SK-N-SH treated with all-trans-retinoic acid at 6 μM for 48 hours (cell line): ENCODE measurements at places on chromosomes 6 and 20.

GRCh38 chr20:2122936-2123335, 21.3 kb downstream of the STK35 start:
- ATAC-seq = no peak

DNA sequence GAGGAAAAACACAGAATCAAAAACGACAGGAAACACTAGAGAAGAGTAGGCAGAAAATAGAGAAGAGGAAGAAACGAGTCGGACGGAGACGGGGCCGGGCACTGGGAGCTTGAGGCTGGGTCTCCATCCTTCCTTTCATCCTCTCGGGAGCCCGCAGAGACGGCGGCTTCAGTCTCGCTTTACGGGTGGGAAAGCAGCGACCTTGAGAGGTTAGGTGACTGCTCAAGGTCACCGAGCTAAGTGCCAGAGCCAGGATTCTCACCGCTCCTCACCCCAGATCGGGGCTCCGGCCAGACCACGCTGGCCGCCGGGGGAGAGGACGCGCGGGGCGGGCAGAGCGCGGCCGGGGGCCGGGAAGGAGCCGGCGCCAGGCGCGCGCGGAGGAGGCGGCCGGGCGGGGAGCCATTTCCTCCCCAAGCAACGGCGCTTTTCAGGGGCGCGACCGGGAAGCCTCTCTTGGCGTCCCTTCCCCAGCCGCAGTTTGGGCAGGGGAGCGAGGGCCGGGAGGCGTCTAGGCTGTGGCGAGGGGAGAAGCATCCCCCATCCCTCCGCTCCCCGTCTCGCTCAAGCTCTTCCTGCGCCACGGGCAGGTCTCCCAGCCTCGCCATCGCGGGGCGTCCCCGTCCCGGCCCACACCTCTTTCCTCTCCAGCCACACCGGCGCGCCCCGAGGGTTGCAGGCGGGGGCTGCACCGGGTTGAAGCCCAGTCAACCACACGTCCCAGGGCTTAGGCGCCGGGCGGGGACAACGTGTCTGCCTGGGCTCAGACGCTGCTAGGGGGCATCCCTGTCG, 24.1 kb upstream of the MAP3K7 start:
- peak; percentile 60 for ATAC-seq

DNA sequence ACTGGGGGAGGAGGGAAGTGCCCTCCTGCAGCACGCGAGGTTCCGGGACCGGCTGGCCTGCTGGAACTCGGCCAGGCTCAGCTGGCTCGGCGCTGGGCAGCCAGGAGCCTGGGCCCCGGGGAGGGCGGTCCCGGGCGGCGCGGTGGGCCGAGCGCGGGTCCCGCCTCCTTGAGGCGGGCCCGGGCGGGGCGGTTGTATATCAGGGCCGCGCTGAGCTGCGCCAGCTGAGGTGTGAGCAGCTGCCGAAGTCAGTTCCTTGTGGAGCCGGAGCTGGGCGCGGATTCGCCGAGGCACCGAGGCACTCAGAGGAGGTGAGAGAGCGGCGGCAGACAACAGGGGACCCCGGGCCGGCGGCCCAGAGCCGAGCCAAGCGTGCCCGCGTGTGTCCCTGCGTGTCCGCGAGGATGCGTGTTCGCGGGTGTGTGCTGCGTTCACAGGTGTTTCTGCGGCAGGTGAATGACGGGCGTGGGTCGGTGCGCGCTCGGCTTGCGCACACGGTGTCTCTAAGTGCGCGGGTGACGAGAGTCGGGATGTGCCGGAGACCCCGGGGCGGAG, at the start of gene CDKN1A:
Gene CDKN1A (plus strand): TSS at position 227 of the 555 bp plus-strand sequence. CDS start 5,388 bp downstream, outside the sequence.
- ATAC-seq = peak; percentile 85

DNA sequence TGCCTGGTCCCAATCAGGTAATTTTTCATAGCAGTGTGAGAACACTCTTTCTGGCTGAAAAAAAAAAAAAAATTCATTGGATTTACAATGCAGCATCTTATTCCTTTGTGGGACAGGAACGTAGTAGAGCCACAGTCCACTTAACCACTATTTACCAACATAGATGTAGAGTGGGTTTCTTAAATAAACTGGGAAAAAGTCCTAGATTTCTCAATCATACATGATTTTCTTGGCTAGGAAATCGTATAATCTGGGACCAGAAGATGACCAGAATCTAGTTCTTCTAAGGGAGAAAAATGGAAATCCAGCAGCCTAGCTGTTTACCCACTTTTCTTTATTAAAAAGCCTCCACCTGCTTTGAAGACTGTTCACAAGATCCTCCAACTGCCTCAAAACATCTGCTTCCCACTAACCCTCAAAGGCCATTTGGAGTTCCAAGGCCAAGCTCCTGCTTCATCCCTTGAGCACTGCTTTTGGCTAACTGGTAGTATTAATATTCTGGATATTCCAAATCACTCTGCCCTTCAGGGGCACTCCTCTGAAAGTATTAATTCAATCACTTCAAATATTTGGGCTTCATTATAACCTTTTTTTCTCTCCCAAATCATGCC, 70.4 kb downstream of the FYN start:
- ATAC-seq = no peak

GRCh38 chr20:32183947-32184635, 23.5 kb downstream of the PLAGL2 start:
- no peak for ATAC-seq

DNA sequence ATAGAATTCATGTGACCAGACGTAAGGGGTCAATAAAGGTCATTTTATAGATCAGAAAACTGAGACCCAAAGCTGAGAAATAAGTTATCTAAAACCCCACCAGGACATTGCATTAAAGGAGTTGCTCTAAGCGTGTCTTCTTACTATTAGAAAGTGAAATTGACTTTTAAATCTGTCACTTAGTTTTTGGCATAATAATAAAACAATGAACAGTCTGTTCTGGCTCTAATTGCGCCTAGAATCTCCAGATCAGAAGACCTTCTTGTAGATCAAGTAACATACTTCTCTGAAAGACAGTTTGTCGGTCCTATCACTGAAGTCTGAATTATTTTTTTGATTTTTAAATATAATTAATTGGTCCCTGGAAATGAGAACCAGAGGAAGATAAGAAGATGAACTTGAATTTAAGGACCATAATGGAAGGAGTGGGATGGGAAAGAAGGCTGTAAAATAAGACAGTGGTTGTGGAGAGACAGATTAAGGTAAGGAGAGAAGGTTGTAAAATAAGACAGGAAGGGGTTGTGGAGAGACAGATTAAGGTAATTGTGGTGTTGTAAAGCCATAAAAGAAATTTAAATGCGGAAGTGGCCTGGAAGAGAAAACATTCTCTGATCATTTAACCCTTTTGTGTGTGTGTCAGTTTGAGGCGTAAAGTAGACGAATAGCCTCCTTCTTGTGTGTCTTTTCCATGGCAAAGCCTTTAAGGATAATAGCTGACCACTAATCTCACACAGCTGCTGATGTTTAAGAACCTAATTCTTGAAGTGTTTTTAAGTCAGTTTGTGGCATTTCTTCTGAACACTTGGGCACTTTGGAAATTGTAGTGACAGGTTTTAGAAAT, 20.1 kb downstream of the TOP1 start:
- ATAC-seq = no peak

GRCh38 chr6:69868252-69868804, 2.0 kb downstream of the COL19A1 start:
- no peak for ATAC-seq

GRCh38 chr6:24069526-24069925, 56.5 kb upstream of the NRSN1 start:
- ATAC-seq = no peak

DNA sequence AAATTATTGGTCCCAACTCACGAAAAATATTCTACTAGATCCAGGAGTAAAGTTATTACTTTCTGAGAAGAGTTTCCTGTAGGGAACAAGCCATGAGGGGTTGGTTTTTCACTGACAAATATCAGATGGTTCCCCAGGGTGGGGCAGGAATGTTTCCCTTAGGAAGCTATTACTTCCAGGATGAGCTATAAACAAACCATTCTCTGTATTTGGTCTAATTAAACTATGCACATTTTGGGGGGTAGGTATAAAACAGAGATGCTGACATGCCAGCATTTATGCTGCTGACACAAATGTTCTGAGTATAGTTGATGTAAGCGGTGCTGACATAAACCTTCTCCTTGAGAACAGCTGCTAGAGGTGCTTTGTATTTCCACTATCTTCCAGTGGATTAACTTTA, 54.2 kb downstream of the OGFRL1 start:
- ATAC-seq = no peak

GRCh38 chr6:24458134-24458533, 31.2 kb downstream of the GPLD1 start:
- ATAC-seq = no peak

- no peak for ATAC-seq
Measured at GRCh38 chr6:112480553-112480952, 133.4 kb downstream of the RFPL4B start.

DNA sequence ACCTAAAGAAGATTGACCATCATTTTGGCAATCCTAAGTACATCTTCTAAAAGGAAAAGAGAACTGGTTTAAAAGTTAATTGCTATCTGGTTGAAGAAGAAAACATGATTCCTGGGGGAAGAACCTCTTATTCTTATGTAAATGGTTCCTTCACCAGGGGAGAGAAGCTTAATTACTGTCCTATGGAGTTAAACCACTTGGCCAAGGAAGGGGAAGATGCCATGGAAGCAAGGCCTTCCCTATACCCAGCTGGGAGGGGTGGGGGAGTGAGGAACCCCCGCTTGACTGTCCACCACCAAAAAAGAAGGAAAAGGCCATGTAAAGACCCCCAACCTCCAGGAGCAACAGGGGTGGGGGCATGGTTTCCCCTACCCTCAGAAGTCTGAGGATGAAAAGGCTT, 962.1 kb downstream of the GRIK2 start:
- ATAC-seq = no peak

DNA sequence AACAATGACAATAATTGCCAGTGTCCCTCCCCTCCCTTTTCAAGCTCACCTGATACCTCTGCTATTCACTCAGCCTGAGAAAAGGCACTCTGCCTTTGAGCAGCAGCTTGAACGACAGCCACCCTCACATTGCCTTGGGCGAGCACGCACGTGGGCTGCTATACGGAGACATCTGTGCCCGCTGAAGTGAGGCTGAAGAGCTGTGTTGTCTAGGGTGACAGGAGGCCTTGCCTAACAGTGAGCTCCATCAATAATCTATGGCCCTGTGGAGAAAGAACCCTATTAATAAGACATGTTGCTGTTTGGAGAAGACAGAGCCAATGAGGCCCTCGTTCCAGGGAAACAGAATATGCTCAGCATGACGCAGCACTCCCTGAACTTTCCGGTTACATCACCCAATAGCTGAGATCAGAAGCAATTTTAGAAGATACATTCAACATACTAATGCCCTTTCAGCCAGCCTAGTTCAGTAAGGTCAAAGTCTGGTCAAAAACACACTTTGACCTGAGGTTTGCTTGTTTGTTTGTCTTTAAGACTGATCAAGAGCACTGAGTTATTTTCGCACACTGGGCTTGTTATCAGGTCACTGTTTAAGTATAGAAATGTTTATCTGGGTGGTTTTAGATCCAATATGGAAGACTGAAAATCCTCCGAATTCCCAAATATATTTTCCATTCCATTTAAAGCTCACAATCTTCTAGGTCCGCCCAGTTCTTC, 30.6 kb downstream of the RBM24 start:
- ATAC-seq = no peak

- ATAC-seq = no peak
Measured at GRCh38 chr6:168026925-168027324, 29.5 kb downstream of the KIF25 start.

GRCh38 chr6:128358244-128358776, 162.1 kb downstream of the PTPRK start:
- ATAC-seq = no peak; the same call in 1 of the 3 replicates

DNA sequence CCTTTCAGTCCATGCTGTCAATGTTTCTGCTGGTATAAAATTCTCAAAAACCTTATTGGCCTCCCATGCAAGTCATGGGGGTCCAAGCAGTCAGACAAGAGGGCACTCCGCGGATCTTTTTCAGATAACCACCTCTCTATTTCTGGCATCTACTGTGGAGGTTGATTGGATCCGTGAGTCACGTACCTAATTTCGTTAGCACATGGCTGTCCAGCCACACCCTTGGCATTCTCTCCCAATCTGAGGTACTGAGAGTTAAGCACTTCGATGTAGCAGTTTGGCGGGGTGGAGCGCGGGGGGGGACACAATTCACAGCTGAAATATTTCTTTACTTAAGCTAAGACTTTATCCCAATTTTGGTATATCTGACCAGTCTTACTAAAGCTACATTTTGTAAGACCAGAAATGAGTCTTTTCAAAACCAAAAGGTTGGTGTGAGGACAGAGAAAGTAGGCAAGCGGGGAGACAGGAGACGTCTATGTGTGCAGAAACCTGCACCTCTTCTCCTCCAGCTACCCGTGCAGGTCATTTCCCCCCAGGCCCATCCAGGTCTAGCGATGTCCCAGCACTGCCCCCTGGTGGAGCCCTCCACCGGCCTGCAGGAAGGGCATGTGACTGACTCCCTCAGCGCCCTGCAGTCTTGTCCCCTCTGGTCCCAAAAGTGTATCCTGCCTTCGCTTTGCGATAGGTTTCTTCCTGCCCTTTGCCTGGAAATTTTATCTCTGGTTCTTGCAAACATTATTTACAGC, 113.1 kb downstream of the ADAT2 start:
- ATAC-seq = peak; percentile 45; the same call in 1 of the 3 replicates

DNA sequence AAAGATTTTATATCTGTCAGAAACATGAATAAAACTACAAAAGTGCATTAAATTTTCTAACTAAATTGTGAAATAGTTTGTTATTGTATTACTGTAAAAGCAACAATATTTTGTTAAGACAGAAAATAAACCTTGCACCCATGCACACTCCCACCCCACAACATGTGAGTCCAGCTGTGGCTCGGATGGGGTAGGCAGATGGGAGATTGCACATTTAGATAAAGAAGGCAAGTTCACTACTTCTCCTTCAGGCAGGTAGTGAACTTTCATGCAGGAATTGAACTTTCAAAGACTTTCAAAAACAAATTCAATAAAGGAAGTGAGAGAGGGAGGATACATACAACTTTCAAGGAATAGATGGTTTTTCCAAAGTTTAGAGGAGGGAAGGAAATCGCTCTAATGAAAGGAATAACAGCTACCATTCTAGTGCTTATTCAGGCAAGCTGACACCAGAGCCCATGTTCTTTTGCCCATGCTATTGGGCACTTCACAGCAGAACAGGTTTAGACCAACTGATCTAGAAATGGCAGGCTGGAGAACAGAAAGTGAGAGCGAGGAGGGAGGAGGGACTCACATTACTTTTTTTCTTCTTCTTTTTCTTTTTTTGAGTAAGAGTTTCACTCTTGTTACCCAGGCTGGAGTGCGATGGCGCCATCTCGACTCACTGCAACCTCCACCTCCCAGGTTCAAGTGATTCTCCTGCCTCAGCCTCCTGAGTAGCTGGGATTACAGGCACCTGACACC, 28.5 kb downstream of the SF3B5 start:
- no peak for ATAC-seq

- ATAC-seq = no peak
Measured at GRCh38 chr6:107853230-107853629, 29.1 kb upstream of the SCML4 start.

GRCh38 chr6:113015249-113015648, 668.1 kb downstream of the RFPL4B start:
- ATAC-seq = no peak
